Transverse colon (tissue), 4 donors: ENCODE measurements at places on chromosomes 5 and 9. TPM values are rescaled to one million over a fixed set of nuclear protein-coding genes. Genes with fewer than 3 reads are reported as not detected.
A peak's percentile ranks its signal among the peaks of the same experiment; 100 is the strongest.

The CXCL14 gene
- total RNA-seq: 31.0 TPM

The TICAM2 gene
- 0.68 TPM for total RNA-seq

DNA sequence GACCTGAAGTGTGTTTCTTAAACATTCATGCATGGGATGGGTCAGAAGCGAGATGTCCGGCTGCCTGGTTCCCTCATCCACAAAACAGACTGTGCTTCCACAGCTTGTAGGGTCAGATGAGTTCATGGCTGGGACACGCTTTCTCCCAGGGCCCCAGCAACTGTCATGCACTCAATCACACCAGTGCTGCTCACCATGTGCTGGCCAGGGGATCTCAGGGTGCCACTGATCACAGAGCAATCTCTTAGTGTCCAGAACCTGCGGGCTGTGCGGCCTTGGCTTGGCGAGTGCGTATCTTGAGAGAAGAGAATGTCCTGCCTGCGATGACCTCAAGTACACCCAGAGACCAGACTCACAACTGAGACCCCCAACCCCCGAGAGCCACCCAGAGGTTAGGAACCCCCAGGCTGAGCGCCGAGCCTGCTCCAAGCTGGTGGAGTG is 26.0 kb upstream of the FCN2 start:
- DNase-seq: no peak

DNA sequence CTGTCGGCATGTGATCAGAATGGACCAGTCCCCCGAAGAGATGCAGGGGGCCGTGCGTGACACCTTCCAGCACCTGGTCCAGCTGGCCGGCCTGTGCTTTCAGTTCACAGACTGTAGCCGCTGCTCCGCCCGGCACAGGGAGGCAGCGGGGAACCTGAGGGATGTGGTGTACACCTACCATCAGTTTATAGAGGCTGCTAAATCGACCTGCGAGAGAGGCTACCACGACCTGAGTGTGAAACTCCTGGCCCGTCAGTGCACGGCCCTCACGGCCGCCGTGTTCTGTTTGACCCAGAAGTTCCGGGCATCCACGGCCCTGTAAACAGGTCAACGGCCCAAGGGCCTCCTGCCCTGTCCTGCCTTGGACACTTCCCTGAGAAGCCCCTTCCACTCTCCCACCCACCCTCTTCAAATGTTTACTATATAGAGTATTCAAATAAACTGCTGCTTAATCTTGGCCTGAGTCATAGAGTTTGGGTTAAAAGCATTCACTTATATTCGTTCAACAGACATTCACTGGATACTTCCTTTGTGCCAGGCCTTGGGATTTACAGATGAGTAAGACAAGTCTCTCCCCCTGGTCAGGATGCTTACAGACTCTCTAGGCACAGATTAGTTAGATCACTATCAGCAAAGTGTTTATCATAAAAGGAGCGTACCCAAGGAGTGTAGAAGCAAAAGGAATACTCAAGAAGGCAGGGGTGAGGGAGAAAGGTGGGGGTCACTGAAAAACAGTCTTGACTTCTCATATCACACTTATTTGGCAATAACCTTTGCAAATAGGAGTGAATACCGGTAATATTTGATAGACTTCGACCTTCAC is 6.9 kb upstream of the TRMT10B start:
- no peak for DNase-seq

DNA sequence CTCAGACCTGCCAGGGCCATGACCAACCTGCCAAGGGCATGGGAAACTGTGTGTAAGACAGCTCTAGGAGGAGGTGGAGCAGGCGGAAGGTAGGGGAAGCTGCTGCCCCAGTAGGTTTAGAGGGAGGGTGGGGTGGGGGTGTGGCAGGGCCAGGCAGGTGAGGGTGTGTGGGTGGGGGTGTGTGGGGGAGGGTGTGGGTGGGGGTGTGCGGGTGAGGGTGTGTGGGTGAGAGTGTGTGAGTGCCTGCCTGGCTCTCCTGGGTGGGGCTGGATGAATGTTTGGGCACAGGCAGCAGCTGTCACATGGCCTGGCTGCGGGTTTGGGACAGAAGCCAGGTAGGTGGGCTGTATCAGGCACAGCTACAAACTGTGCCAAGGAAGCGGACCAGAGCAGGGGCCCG is 8.8 kb upstream of the N4BP3 start:
- peak; percentile 78 for DNase-seq

DNA sequence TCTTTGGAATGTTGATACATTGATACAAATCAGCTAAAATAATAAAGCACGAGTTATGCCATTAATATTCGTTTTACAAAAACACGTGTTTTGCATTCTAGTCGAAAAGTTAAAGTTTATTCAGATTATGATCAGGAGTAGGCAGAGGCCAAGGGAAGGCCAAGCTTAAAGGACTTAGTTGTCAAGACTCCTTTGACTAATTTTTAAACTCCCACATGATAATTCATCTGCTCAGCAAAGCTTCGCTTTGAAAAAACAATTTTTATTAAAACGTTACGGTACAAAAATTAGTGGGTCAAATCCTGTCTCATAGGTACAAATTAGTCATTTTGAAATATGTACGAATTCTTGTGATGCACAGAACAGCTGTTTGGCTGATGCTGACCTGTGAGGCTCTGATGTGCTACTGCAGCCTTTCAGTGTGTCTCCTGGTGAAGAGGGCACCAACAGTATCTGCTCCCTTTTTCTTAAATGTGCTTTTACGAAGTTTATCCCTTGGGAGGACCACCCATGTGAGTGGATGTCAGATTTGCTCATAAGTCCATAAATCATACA is 23.0 kb upstream of the NR3C1 start:
- no peak for DNase-seq

The ABO gene
- 199 TPM for total RNA-seq

GRCh38 chr5:172841-173251 is 18.4 kb upstream of the LRRC14B start:
- DNase-seq: no peak
